Adrenal gland (tissue), 19 donors: ENCODE measurements at places on chromosomes 2 and 18. TPM values are rescaled to one million over a fixed set of nuclear protein-coding genes. Genes with fewer than 3 reads are reported as not detected.

The SOX11 gene
- total RNA-seq, result 1.5 TPM

The TTN gene
- total RNA-seq, result 4.2 TPM

The MLPH gene
- not detected for total RNA-seq

The CDC42EP3 gene
- 6.5 TPM for total RNA-seq

DNA sequence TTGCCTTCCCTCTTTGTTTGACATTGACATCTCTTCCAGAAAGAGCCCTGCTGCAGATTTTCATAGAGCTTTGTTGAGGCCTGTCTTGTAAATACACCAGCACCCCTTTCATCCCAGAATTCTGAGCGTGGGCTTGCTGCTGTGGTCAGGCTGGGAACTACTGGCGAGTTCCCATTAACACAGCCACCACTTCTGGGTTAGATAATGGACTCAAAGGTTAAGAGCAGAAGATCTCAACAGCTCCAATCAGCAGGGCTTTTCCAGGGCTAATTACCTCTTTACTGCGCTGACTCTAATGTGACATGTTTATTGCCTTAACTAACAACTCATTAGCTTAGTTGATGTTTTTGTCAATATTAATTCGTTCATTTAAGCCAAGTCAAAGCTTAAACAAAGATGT, 235.9 kb upstream of the BOD1L2 start:
- no peak for DNase-seq

DNA sequence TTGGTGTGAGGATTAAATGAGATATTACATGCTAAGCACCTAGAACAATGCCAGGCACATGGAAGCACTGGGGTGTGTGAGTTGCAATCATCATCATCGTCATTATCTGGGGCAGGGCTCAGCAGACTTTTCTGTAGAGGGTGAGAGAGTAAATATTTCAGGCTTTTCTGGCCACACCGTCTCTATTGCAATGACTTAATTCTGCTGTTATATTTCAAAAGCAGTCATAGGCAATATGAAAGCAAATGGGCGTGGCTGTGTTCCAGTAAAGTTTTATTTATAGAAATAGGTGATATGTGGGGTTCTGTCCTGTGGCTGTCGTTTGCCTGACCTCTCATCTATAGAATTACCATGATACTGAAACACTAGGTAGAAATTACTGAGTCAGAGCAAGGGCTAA, 60.6 kb downstream of the IL1R2 start:
- DNase-seq, result no peak

GRCh38 chr2:157596992-157597681, 31.5 kb downstream of the ACVR1C start:
- DNase-seq, result peak; percentile 2

- DNase-seq, result no peak
Measured at GRCh38 chr2:64562148-64562784, 38.1 kb downstream of the AFTPH start.

GRCh38 chr18:36330435-36331052, 33.0 kb downstream of the FHOD3 start:
- DNase-seq, result no peak

DNA sequence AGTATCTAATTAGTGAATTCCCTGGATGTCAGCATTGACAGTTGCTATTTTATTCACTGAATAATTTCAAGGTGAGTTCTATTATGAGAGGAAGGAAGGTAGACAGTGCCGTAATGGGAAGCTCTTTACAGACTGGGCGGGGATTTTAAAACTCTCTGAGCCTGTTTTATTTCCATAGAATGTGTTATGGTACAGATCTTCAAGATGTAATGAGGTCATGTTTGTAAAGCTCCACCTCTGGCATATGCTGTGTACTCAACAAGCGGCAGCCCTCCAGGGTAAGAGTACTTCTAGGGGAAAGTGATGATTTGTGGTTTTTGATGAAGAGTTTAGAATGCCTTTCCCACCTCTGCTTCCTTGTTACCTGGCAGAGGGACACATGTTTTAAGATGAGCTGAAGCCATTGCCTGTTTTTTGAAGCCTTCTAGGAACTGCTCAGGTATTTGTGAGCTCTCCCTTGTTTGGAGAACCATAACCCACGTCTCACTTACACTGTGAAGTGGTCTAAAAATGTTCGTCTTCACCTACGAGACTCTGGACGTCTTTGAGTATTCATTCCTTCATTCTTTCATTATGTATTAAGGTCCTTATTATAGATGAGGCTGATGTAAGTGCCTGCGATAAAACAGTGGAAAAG, 251.2 kb downstream of the PTGR3 start:
- no peak for DNase-seq

- no peak for DNase-seq
Measured at GRCh38 chr2:21228041-21228895, 104.5 kb downstream of the TDRD15 start.

DNA sequence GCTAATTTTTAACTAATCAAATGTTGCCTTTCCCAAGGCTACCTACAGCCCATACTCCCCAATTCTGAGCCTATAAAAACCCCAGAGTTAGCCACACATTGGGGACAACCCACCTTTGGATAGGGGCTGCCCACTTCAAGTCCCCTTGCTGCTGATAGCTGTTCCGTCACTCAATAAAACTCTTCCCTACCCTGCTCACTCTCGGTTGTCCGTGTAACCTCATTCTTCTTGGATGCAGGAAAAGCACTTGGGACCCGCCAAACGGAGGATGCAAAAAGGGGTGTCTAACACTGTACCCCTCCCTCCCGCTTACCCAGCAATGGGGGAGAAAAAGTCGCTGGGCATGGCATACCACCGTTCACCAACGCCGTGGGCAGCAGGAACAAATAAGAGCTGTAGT, 12.2 kb downstream of the IWS1 start:
- no peak for DNase-seq

GRCh38 chr2:239594019-239594771, 193.4 kb upstream of the HDAC4 start:
- no peak for DNase-seq
